ENCODE measurements at places on chromosomes 12 and 14. TPM values are rescaled to one million over a fixed set of nuclear protein-coding genes. Genes with fewer than 3 reads are reported as not detected.

- peak; percentile 95 for DNase-seq
Measured at GRCh38 chr12:31959161-31959700, at the start of gene RESF1. Gene RESF1, plus strand, starts transcription at chr12:31959415. Its CDS starts 21,541 bp downstream, at chr12:31980956.

- DNase-seq = no peak
Measured at GRCh38 chr14:25841226-25841625, 756.6 kb downstream of the NOVA1 start.

- no peak for DNase-seq
Measured at GRCh38 chr12:69698054-69698453, 1.0 kb downstream of the BEST3 start.

DNA sequence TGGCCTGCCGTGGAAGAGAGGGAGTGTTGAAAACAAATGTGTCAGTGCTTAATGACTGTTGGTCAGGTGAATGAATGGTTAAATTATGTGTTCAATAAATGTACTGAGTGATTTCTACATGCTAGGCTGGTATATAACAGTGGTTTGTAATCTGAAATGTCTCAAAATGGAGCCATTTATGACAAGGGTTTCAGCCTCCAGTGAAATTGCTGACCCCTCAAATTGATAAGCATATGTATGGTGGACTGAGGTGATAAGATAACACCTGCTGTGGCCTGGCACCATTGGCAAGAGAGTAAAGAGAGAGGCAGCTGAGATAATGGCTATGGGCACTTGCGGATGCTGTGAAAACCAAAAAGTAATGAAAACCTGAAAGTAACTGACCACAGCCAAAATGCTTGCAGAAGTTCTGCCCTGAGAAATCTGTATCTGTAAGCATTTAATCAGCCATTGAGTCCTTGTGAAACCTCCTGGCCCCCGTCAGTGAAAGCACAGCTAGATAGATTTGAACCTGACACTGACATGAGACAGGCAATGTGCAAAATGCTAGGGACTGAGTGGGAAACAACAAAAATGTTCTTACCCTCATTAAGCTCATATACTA is 1.4 kb upstream of the BCAT1 start:
- DNase-seq = no peak

DNA sequence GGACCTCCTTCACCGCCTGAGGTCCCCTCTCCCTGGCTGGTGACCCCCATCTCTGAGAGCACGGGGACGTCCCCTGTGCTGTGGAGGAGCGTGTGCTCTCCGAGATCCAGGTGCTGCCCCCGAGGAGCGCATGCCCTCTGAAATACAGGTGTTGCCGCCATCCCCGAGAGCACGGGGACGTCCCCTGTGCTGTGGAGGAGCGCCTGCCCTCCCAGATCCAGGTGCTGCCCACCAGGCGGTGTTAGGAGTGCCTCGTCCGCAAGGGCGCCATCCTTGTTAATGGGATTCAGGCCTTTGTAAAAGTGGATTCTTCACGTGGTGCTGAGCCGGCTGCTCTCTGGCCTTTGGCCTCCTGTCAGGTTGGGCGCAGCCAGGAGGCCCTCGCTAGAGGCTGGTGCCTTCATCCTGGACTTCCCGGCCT is 10.1 kb downstream of the NOC4L start:
- DNase-seq = no peak

TPPP2 gene
- not detected for total RNA-seq
